Peyer's patch (tissue), 4 donors: ENCODE measurements at places on chromosomes 1 and 21. TPM values are rescaled to one million over a fixed set of nuclear protein-coding genes. Genes with fewer than 3 reads are reported as not detected.

Gene ETV3L
- total RNA-seq = not detected

Gene PROK1
- total RNA-seq = not detected

Gene TRIM45
- total RNA-seq = 1.8 TPM

Gene SEC16B
- total RNA-seq = 63.7 TPM

Gene CD1B
- not detected for total RNA-seq

- no peak for DNase-seq
Observed at GRCh38 chr1:89762386-89762778, 58.5 kb upstream of the LRRC8D start.

DNA sequence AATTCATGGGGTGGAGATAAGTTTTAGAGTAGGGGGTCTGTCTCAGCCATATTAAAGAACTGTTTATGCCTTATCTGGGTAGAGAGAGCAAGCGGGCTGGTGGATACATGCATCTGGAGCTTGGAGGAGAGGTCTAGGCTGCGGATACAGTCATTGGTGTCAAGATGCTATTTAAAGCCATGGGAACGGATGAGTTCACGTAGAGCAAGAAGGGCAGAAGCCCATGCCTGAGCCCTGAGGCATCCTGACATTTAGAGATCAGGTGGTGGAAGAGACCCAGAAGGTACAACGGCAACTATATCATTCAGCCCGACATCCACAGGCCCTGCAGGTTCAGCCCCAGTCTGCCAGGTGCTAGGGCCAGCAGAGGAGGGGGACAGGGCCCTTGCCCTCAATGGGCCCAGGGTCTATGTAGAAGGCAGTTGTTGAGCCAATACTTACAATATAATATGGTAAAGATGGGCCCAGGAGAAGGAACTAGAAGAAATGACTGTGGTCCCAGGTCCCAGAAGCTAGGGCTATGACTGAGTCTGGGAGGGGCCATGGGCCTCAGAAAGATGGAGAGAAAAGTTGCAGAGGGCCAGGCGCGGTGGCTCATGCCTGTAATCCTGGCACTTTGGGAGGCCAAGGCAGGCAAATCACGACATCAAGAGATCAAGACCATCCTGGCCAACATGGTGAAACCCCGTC is 15.2 kb upstream of the CHI3L1 start:
- DNase-seq = no peak

DNA sequence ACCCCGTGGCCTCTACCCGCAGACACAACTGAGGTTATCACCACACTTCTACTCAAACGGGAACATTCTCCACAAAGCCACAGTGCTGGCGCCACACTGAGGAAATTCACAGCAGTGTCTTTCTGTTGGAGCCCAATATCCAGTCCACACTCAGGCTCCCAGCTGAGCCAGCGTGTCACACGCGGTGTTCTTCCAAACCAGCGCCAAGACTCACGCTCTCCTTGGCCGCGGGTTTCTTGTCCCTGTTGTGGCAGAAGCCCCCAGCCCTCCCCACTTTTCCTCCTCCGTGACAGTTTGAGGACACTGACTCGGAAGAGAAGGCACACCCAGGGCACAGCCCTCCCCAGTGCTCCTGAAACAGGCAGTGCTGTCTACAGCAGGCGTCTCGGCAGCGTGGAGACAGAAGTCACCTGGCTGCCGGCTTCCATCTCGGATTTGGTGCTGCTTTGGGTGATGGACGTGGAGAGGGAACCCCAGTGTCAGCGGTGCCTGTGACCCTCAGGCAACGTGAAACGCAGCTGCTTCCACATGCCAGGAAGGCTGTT is 35.4 kb upstream of the AGPAT3 start:
- peak; percentile 40 for DNase-seq

DNA sequence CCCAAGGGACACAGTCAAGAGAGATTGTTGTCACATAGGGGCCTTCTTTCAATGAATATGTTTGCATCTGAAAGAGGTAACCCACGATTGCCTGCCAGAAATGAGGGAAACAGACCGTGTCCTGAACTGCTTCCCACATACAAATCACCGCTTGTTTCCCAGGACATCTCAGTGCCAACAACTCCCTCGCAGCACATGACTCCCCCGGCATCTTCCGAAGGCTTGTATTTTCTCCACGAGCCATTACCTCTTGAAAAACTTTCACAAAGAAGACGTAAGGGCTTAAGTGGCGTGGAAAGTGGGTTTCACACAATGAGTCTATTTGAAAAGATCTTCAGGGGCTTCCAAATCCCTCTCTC is 31.6 kb upstream of the PDE9A start:
- DNase-seq = no peak

GRCh38 chr1:108570998-108571401 is 11.1 kb downstream of the EEIG2 start:
- DNase-seq = no peak

- DNase-seq = no peak
Observed at GRCh38 chr1:101511202-101511891, 274.5 kb downstream of the S1PR1 start.

GRCh38 chr1:6245869-6246496 is 2.0 kb downstream of the HES3 start:
- DNase-seq = peak; percentile 75

- DNase-seq = no peak
Observed at GRCh38 chr21:42459082-42459460, 37.0 kb downstream of the RSPH1 start.

GRCh38 chr1:95111014-95111413 is 6.1 kb upstream of the TLCD4 start:
- DNase-seq = no peak
